ENCODE measurements at places on chromosomes 7 and 10.

- no peak for DNase-seq
Observed at GRCh38 chr7:12625836-12626235, 55.3 kb downstream of the SCIN start.

DNA sequence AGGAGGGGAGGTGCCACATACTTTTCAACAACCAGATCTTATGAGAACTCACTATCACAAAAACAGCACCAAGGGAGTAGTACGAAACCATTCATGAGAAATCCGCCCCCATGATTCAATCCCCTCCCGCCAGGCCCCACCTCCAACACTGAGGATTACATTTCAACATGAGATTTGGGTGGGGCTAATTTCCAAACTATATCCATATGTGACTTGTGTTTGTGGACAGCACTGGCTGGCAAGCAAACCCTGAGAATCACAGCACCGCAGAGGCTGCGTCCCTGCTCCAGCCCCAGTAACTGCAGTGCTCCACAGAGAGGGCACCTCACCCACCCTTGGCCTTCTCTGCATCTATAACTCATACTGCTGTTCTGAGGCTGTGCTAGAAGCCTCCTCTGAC lies 211.2 kb upstream of the PODXL start:
- no peak for DNase-seq

DNA sequence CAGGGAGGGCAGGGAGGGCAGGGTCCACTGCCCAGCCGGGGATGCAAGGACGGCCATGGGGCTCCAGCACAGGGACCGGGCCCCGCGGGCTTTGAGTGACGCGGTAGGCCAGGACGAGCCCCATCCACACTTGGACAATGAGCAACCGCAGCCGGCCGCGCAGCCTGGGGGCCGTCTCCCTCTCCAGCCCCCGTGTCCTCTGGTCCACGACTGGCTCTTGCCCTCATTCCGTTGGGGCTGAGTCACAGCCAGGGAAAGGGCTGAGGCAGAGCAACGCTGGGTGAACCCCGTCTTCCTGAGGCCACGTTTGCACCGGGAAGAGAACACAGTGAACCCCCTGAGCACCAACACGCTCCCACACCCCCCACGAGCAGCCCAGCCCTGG lies 23.7 kb downstream of the SHH start:
- no peak for DNase-seq

DNA sequence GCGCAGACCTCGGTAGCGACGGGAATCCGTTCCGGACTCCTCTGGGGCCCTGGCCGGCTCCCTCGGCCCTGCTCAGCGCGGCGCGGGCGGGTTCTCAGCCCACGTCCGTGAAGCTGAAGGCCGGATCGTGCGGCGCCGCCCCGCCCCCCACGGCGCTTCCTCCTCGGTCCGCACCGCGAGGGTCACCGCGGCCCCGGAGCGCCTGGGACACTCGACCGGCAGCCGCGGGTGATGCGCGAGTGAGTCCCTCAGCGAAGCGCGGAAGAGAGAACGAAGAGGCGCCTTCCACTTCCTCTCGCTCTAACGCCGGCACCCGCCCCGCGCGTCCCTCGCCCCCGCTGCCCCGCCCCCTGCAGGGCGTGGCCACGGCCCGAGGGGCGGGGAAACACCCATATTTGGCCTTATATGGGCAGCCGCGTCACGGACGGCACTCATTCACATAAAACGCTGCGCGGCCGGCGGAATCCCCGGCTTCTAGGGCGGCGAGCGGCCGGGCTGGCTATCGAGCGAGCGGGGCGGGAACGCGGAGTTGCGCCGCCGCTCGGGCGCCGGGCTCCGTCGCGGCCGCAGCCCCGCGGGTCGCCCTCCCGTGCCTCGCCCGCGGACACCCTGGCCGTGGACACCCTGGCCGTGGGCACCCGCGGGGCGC lies at the start of gene DUSP5:
Gene DUSP5, plus strand, starts transcription at position 470 of the 649 bp plus-strand sequence. CDS start 215 bp downstream, outside the sequence.
- DNase-seq, result peak; percentile 78

DNA sequence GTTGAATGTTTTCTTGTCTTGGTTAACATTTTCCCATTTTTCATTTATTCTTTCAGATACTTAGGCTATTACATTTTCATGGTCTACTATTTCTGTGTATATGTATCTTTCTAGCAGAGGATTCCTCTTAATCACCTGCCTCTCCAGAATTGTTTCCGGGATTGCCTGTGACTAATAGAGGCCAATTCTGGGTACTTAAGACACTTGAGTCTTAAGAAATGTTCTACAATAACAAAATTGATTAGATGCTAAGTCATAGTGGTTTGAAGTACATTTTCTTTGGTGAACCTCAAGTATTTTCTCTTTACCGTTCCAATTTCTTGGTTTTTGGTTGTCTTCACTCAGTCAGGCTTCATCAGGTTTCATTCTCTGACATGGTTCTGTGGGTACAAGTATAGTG lies 26.4 kb downstream of the BBS9 start:
- DNase-seq, result no peak

GRCh38 chr7:98162758-98163157 lies 48.5 kb upstream of the BHLHA15 start:
- DNase-seq, result no peak

- no peak for DNase-seq
Observed at GRCh38 chr7:5854738-5855137, 25.9 kb upstream of the OCM start.

DNA sequence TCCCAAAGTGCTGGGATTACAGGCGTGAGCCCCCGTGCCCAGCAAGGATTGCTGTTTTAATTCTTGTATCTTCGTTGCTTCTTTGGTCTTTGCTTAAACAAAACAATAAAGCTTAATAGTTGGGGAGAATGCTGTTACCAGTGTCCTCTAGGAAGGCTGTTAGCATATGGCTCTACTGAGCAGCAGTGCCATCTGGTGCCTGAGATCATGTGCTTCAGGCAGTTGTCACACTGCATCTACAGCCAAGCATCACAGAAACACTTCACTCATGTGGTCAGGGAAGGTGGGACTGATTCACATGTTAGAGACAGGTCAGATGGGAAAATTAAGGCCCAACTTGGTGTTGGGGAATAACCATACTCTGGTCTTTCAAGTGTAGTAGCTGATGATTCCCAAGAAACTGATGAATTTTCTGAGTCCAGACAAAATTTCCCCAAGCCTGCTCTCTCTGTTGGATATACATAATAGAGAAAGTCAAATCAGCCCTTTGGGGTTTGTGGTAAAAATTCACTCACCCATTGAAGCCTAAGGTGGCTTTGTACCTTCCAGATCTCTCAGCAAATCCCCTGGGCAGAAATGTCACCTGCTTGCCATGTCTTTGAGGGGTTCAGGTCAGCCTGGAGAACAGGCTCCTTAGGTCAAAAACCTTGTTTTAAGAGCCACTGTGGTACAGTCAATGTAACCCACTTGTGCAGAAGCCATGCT lies 28.4 kb downstream of the UBE2D4 start:
- DNase-seq, result peak; percentile 51

DNA sequence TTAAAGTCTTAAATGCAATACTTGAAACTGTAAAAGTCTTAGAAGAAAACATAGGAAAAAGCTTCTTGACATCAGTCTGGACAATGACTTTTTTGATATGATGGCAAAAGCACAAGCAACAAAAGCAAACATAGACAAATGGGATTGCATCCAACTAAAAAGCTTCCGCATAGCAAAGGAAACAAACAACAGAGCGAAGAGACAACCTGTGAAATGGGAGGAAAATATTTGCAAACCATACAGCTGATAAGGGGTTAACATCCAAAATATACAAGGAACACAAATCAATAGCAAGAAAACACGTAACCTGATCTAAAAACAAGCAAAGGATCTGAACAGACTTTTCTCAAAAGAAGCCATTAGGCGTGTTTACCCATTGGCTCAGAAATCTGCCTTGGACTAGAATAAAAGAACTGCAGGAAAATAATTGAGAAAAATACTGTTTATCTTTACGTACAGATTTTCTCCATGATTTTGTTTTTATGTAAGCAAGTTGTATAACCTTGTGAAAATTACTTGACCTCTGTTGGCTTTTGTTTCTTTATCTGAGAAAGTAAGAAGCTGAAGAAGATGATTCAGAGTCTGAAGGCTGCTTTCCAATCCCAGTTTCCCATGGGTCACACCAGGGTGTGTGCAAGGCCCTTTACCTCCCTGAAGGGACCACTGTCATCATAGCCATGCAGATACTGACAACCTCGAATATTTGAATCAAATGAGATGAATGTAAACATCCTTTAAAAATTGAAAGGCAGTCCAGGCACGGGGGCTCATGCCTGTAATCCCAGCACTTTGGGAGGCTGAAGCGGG lies 99.1 kb upstream of the LANCL2 start:
- no peak for DNase-seq

DNA sequence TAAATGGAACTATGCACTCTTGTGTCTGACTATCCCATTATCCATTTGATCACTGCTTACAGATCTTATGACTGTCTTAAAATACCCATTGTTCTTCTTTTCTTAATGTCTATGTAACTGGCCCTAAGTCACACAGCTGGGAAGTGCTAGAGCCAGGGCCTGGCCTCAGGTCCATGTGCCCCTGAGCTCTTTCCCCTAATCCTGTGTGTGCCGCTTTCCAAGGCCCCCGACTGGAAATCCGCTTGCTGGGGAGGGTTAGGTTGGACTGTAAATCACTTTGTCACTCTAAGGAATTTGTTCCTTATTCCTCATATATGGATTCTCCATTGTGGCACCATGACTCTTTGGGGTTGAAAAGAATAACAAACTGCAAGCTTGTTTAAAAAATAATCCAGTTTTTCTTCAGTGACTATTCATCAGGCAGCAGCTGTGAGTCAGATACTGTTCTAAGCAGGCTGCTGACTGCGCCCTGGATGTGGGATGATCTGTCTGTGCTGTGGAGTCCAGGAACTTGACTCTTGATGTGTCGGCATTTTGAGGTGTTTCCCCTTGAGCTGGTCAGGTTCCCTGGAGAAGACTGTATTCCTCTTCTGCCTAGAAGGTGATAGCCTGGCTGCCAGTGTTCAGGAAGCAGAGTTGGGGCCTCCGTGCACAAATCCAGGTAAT lies 236.3 kb downstream of the SDK1 start:
- DNase-seq, result no peak

GRCh38 chr7:40297741-40298311 lies 163.0 kb downstream of the SUGCT start:
- DNase-seq, result no peak

- no peak for DNase-seq
Observed at GRCh38 chr7:48004638-48005037, 24.3 kb downstream of the SUN3 start.

DNA sequence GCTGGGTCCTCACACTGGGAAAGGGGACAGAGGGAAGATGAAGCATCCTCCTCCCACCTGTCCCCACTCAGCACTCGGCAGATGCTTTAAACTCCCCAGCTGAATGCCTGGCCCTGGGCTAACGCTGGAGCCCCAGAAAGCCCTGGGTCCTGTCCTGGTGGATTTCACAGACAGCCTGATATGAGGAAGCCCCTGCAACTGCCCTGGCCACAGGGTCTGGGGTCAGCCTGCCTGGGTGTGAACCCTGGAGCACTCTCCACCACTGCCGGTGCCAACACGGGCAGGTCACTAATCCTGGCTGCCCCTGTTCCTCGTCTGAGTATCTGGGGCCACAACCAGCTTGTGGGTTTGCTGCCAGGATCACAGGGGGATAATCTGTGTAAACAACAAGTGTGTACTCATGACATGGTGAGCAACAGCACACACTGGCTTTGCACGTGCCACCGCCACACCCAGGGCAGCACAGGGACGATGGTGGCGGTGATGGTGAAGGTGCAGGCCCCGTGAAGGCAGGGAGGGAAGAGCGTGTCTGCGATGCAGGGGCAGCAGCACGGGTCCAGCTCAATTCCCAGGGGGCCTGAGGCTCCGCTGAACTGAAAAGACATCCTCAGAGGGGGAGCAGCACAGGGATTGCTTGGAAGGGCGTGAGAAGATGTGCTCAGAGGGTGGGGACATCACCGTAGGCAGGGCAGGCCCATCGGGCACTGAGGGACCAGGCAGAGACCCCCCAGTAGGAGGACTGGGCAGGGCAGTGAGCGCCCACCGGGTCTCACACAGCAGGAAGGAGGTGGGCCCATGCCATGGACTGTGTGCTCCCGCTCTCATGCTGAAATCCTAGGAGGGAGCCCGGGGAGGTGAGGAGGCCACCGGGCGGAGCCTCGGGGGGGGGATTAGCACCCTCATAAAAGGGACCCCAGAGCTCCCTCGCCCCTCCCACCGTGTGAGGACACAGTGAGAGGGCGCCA lies 238.7 kb downstream of the MAD1L1 start:
- DNase-seq, result no peak

DNA sequence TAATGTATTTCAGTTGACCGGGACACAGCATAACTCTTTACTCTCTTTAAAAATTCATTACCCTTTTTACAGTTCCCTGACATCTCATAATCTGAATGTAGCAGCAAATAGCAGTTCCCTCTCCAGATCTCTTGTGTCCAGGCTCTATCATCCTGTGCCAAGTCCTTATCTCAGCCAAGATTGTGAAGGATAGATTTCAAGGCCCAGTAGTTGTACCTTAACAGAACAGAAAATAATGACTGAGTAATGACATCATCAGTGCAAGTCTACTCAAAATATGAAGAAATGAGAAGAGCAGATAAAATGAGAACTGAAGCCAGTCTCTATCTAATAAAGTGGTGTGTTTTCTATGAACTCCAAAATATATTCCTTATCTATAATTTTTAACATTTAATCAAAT lies 92.6 kb downstream of the TFEC start:
- DNase-seq, result no peak
